ENCODE measurements at places on chromosomes 6 and 20.

DNA sequence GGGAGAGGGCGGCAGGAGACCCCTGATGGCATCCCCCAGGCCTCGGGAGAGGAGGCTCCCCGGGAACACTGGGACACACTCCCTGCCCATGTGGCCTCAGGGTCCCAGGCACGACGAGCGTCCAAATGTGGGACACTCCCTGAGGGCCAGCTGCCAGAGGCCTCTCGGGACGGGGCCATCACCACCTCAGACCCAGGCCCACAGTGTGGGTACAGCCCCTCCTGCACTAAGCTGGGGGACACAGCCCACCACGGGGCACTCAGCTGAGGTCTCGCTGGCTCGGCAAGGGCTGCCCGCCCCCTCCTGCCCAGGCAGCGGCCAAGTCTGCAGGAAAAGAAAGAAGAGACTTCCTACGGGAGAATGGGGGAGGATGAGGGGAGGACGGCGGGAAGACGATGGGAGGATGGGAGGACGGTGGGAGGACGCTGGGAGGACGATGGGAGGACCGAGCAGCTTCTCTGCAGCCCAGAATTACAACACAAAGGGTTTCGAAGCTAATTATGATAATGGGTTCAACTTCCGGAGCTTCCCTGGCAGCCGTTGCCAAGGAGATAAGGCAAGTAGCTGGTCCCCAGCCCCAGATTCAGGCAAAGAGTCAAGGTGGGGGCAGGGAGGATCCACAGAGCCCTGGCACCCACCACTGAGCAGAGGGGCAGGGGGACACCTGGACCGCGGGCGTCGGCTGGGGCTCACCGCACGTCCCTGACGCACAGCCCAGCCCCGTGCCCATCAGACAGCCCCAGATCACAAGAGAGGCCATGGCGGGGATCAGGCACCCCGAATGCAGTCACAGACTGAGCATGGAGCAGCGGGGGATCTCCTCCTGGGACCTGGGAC lies 17.5 kb downstream of the KCNQ2 start:
- DNase-seq = no peak

DNA sequence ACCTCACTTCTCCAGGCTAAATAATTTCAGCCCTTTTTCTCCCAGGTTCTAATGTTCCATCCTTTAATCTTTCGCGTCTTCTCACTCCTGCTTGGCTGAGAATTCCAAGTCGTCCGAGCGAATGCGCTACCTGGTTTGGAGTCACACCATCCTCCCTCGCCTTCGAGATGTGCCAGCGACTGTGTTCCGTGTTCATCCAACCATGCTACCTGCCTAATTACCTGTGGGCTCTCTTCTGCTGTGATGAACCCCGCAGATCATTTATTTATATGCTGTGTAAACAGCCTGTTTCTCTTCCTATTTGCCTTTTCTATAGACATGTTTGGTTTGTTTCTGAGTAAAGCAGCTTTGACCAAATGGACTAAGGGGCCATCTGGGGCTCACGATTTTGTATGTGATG lies 83.5 kb upstream of the TMEM181 start:
- DNase-seq = no peak

- no peak for DNase-seq
Observed at GRCh38 chr6:110756817-110757216, 58.5 kb downstream of the CDK19 start.

DNA sequence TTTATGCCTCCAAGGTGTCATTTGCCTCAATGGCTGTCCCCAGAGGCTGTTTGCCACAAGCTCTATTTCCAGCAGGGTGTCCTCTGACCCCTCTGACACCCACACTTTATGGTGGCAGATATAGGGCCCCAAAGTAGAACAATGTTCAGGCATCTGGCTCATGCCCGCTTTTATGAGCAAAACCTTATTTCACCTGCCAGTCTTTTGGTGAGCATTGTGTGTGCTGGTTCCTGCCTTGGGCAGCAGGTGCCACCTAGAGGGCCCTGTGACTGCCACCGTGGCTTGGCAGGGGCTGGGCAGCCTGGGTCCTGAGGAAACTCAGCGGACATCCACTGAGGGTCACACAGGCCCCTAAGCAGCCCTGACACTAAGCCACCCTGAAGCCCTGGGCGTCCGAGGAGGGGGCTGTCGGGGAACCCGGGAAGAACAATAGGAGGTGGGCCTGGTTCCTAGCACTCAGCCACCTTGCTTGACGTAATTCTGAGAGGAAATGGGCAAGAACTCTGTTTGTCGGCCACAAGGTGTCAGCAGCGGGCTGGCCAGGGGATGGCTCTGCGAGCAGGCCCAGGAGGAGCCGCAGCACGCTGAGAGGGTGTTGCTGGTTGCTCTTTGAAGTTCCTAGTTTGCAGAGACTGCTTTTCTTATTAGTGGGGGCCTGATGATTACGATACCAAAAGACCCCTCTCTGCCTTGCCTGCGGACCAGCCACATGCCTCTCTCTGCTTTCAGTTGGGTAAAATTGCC lies 148.9 kb downstream of the SCML4 start:
- DNase-seq = peak; percentile 87

- DNase-seq = peak; percentile 95
Observed at GRCh38 chr20:41329435-41330342, 10.9 kb upstream of the LPIN3 start.

- DNase-seq = peak; percentile 57
Observed at GRCh38 chr6:35081426-35081851, 59.7 kb downstream of the TCP11 start.

GRCh38 chr6:158047127-158047518 lies 65.5 kb downstream of the SYNJ2 start:
- DNase-seq = peak; percentile 81

- no peak for DNase-seq
Observed at GRCh38 chr20:51994751-51995417, 192.6 kb upstream of the SALL4 start.

DNA sequence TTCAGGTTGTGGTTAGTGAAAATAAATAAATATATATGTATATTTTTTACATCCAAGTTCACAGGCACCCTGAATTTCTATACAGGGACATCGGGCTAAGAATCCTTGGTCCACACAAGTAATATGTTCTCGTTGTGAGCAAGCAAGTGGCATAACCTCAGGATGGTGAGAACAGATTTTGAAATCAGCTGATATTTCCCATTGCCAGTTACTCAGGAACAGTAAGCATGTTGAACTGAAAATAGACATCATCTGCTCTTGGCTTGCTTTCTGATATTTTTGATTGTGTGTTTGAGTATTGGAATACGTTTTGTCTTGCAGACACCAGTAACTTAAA lies 87.7 kb downstream of the TRMT6 start:
- no peak for DNase-seq

Data from Daoy (cell line).